ENCODE measurements at places on chromosomes 7 and 10.
A peak's percentile ranks its signal among the peaks of the same experiment; 100 is the strongest.

- DNase-seq, result no peak
These were observed 100.1 kb downstream of the CACNB2 start for GRCh38 chr10:18240185-18240882.

DNA sequence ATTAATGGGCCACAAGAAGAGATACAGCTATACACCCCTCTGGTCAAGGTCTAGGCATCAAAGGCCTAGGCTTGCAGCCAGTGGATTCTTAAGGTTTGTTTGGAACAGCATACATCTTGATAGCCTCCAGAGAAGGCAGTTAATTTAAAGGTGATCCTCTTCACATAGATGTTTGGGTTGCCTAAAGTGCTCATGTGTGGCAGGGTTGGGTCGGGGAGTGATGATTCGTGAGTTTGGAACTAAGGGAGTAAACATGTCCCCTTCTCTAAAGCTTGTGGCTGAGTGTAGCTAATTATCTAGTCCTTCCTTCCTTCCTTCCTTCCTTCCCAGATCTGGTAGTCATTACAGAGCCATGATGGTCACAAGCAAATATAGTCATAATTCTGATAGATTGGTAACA is 12.4 kb downstream of the PCLO start:
- DNase-seq, result no peak

DNA sequence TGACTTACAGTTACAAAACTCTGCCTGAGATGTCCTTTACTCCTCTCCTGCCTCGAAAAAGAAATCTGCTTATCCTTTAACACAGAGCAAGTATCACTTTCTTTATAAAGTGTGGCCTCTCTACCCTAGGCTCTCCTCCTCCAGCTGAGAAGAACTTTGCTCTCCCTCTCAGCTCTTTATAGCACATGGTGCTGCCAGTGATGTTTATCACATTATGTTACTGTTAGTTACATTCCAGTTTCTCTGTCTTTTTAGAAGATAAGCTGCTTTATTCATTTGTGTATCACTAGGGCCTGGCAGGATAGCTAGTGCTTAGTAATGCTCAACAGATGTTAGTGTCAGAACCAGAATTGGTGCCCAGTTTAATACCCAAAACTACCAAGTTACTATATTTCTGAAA is 41.1 kb upstream of the TMEM229A start:
- DNase-seq, result no peak

GRCh38 chr7:115435178-115435577 is 513.3 kb downstream of the MDFIC start:
- no peak for DNase-seq

GRCh38 chr10:73446926-73447325 is 13.6 kb upstream of the MSS51 start:
- DNase-seq, result no peak

DNA sequence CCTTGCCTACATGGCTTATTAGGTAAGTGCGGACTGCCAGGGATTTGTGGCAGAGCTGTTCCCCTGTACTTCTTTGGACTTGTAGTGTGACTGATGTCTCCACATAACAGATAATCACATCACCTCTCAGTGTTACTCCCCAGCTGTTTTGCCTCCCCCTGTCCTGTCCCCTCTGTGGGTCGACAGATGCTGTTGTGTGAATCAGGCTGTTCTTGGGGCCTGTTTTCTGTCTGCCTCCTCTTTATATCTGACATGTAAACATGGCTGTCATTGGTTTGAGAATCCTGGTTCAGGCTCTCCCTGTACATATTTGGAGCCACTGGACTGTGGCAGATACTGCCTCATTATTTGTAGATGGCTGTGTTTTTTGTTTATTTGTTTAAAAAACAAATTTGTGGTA is 22.7 kb downstream of the CCNY start:
- DNase-seq, result no peak

DNA sequence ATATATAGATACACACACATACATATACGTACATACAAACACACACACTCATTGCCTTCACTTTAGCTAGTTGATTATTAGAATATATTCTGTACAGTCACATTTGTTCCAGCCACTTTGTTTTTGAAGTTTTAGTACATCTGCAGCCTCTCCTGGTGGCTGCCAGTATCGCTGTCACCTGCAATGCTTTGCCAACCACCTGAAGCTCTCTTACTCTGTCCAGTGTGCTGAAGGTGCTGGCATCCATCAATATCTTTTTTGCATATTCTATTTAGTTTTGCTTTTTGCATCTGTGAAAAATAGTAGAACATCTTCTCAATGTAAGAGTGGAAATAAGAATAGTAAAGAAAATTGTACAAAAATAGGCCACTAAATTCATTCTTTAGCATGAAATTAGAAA is 388.6 kb downstream of the EXOC4 start:
- DNase-seq, result no peak

- no peak for DNase-seq
These were observed 147.5 kb upstream of the RSU1 start for GRCh38 chr10:16964576-16965343.

DNA sequence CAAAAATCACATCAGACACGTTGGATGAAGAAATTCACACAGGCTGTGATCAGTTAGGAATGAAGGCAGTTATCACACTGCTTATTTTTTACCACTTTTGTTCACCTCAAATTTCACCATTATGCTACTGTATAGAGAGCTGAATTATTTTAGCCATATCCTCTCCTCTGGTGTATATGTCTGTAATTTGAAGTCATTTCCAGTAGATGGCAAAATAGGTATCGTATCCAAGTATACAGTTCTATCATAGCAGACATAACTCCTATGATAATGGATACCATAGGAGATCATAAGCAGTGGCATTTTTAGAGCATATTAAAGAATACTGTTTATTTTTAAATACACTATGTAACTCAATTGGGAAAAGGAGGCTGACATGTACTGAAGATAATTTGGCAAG is 909.7 kb downstream of the DNAJB9 start:
- DNase-seq, result no peak

GRCh38 chr10:60490013-60490412 is 100.3 kb upstream of the ANK3 start:
- no peak for DNase-seq

DNA sequence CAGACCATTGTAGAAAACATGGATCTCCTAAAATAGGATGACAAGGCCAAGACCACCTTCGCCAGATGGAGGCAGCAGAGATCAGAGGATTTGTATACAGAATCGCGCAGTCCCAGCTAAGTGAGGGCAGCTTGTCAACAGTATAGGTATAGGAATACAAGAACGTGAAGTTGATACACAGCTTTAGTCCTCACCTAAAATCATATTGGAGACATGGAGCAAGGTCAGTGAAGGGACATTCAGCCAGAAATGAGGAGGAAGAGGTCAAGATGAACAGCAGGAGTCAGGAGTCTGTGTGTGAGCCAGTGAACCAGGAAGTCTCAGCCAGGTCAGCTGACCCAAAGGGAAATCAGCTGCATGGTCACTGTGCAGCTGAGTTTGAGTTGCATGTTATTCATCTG is 263.4 kb upstream of the PRKCQ start:
- no peak for DNase-seq

DNA sequence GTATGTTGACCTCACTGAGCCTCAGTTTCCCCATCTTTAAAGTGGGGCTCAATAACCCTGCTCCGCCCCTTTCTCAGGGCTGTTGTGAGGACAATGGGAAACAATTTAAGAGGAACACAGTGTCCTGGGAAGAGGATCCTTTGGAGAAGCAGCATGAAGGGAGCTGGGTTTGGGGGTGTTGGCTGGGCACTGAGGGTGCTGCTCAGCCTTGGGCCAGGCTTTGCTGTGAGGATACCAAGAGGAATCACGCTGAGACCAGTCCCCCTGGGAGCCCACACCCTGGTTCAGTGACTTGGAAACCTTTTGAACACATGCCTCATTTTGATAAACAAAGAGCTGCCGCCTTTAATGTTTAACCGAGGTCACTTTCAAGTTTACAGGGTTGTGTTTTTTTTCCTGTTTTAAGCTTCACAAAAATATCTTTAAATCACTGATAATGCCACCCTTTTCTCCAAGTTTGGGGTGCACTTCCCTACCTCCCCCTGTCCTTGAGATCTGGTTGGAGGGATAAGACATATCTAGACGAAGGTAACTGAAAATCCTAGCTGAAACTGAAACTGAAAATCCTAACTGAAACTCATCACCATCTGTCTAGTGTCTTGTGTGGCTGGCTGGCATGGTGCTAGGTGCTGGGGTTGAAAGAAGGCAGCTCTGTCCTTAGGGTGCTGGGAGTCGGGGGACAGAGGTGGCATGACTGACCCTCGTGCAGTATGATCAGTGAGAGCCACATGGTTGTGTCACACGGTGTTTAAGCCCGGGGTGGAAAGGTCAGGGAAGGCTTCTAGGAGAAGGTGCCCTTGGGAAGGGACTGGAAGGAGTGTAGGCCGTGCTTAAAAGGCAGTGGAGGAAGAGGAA is 27.7 kb downstream of the ZNF775 start:
- no peak for DNase-seq

- peak; percentile 29 for DNase-seq
These were observed 27.1 kb downstream of the TNRC18 start for GRCh38 chr7:5396542-5396941.
